CD4-positive, alpha-beta T cell treated with Interleukin-17A for 4 hours (primary cell): ENCODE measurements at places on chromosomes 2 and 18.
A peak's percentile ranks its signal among the peaks of the same experiment; 100 is the strongest.

GRCh38 chr2:168192839-168193616 is 54.4 kb downstream of the STK39 start:
- DNase-seq, result peak; percentile 54

GRCh38 chr2:121721926-121722325 is 14.7 kb downstream of the NIFK start:
- no peak for DNase-seq

- DNase-seq, result no peak
These were observed 785.8 kb downstream of the RNF144A start for GRCh38 chr2:7703048-7703447.

DNA sequence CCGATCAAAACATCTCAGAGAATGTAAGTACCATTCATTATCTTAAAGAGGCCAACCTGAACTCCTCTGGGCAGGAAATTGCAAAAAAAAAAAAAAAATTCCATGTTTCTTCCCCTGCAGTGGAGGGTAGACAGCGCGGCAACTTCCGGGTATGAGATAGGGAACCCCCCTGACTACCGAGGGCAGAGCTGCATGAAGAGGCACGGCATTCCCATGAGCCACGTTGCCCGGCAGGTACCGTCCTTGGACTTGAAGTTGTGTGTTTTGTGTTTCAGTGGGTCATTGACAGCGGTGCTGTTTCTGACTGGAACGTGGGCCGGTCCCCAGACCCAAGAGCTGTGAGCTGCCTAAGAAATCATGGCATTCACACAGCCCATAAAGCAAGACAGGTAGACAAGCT is 7.2 kb downstream of the ACP1 start:
- DNase-seq, result no peak

- DNase-seq, result no peak
These were observed 1091.5 kb upstream of the CHAC2 start for GRCh38 chr2:52676056-52676455.

DNA sequence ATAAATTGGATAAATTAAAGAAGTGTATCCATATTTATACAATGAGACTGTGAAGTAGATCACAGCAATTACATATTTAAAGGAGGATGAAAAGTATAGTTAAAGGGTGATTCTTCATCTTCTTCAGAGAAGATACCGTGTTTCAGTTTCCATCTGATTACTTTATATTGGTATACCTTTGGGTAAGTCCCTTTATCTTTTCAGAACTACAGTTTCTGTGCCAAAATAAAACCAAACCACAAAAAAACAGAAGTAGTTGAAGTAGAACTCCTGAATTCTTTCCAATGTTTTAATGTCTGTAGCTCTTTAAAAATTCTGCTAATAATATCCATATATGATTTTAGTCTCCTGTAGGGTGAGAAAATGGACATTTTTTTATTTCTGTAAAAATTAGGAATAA is 231.2 kb upstream of the LINC00305 start:
- no peak for DNase-seq

DNA sequence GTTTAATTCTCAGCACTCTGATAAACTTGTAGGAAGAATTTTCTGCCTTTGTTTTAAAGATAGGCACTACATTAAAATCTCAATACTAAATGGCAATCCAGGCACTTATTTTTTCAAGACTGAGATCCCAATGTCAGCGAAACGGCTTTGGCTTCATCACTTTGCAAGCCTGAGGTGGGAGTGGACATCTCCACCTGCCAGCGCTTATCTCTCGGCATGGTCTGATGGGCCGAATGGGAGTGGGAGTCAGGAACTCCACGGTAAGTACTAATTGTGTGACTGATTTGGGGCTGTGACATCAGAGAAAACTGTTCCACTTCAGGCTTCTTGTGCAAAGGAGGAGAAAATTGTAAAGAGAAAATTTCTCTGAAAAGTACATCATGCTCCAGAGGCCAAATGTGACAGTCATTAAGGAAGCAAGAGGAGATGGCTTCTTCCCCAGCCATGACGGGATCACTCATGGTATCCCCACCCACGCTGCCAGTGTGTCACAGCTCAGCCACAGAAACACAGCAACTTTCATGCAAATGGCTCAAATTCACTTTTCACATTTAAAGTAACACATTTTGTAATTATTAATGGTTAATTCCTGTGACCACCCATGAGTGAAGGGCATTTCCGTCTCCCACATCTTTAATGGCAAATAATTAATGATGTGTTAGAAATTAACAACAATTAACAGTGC is 385.5 kb upstream of the HNRNPA3 start:
- DNase-seq, result no peak

DNA sequence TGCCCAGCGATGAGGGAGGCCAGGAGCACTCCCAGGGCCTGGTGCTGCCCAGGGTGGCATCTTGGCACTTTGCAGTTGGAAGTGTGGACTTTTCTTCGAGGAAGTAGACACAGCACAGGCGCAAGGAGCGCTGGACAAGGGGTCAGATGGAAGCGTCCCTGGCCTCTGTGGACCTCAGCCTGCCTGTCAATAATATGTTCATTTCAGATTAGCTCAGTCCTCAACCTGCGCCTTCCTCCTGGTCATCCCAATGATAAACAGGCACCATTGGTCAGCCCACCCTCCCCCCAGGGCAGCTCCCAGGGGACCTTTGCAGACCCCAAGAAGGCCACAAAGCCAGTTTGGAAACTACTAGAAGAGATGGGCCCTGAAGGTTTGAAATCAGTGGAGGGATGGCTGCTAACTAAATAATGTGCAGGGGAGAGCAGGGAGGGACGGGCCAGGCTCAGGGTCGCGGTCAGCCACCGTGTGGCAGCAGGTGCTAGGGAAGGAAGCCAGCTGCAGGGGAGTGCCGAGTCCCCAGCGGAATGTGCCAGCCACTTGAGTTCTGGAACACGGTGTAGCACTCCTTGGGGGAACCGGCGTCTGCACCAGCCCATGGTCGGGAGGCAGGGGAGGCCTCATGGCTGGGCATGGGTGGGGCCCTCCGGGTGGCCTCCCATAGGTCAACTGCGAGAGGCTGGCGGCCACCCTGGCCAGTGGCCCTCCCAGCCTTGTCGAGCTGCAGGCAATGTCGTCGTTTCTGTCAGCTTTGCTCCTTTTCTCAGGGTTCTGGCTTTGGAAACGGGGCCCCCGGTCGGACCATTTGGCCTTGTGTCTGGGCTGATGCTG is 59.9 kb downstream of the ADI1 start:
- DNase-seq, result no peak

DNA sequence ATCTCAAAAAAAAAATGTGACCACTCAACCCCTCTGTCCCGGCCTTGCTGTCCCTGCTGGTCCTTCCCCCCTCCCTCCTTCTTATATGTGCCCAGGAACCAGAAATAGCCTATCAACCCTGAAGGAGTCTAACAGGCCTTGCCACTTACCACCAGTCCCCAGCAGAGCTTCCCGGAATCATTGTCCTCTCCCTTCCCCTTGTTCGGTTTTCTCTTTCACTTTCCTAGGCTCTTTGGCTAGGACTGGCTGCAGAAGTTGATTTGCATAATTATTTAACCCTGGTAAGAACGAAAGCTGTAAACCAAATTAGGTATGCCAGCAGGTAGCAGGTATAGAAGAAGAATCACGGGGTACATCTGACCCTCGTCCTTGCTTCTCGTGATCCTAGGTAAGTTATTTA is 72.6 kb upstream of the ZNF532 start:
- DNase-seq, result no peak

DNA sequence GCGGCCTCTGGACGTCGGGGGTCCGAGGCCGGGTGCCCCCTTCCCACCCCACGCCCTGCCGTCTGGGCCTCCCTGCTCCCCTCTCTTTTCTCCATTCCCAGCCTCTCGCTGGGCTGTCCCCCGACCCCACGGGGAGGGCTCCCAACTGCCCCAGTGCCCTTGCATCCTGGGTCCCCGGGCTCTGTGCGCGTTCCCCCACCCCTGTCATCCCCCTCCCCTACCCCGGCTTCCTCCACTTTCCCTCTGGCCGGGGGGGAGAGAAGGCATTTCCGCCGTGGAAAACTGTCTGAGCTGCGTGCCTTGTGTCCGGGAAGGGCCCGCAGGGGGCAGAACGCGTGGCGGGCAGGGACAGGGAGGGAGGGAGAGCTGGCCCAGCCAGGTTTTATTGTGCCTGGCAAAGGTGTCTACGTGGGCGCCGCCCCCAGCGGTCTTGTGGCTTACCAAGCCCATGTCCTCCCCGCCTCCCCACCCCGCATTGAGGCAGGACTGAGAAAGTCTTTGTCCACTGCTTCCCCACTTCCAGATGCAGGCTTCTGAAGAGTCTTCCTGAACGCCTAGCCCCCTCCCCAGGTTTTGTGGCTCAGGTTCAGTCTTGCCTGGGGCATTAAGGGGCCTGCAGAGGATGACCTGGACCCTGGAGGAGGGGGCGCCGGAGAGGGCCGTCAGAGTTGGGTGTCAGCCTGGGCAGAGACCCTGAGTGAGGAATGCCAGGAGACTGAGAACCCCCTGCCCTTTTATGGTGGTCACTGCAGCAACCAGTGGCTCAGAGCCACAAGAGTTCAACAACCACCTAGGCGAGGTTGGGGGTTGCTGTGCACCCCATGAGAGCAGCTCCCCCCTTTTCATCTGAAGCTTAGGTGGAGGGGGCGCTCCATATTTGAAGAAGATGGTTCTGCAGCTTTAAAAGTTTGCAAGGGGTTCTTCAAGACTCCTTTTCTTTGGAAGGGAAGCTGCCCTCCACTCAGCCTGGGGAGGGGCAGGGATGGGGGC is 1.3 kb downstream of the ITM2C start:
- peak; percentile 49 for DNase-seq
